Fibroblast of skin of right biceps (primary cell): ENCODE measurements at places on chromosomes 4 and X.

- DNase-seq, result no peak
Measured at GRCh38 chr4:3179126-3179706, 69.7 kb upstream of the MSANTD1 start.

- no peak for DNase-seq
Measured at GRCh38 chrX:29903360-29903759, 312.0 kb upstream of the MAGEB2 start.

DNA sequence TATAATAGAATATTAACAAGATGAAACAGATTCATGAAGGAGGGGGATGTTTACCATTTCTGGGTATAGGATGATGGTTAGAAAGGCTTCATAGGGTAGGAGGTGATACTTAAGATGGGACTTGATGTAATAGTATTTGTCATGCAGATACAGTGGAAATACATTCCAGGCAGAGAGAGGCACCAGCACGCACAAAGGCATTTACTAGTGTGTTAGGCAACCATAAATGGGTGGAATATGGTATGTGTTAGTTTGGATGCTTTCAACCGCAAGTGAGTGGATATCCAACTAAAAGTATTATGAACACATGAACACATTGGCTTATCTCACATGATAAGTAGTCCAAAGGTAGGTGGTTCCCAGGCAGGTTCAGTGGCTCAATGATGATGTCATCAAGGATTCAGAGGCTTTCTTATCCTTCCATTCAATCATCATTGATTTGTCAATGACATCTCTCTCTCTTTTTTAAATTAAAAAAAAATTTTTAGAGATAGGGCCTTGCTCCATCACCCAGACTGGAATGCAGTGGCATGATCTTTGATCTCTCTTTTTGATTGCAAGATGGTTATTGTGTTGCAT lies 12.7 kb upstream of the STARD8 start:
- DNase-seq, result peak; percentile 30

GRCh38 chr4:141609243-141609642 lies 27.1 kb upstream of the IL15 start:
- no peak for DNase-seq

DNA sequence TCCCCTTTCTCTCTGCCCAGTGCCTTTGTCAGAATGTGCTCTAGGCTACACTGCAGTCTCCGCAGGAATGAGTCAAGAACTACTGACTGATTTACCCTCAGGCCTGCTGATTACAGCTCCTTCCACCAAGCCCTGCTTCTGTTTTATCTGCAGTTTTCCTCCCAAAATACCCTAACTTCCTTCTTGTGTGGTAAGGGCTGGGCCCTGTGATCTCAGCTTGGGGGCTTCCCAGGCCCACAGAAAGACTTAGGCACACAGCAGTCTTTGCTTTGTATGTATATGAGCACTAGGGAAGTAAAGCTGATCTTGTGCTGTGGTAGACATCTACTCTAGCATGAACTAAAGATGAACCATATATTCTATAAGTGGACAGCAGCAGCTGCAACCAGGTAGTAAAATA lies 18.8 kb downstream of the PAK3 start:
- no peak for DNase-seq

GRCh38 chrX:137562096-137562495 lies 3.8 kb upstream of the ZIC3 start:
- no peak for DNase-seq

- DNase-seq, result no peak
Measured at GRCh38 chr4:77635876-77636275, 30.3 kb downstream of the CXCL13 start.

DNA sequence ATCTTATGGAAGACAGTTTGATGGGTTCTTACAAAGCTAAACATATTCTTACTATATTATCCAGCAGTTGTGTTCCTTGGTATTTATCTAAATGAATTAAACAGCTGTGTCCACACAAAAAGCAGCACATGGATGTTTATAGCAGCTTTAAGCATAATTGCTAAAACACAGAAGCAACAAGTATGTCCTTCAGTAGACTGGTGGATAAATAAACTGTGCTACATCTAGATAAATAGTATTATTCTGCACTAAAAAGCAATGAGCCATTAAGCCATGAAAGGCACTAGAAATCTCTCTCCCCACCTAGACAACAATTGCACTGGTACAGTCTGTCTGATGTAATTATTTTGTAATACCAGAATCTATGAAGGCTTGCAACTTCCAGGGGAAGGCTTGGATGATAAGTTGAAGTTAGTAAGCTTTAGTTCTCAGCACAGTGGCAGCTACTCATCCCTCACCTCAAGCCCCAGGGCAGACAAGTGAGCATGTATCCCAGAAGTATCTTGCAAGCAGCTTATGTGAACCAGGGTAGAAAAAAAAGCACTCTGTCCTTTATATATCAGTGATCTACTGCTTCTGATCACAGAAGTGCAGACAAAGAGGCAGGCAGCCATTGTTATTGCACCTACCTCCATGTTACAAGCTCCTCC lies 36.9 kb downstream of the WDR17 start:
- no peak for DNase-seq

DNA sequence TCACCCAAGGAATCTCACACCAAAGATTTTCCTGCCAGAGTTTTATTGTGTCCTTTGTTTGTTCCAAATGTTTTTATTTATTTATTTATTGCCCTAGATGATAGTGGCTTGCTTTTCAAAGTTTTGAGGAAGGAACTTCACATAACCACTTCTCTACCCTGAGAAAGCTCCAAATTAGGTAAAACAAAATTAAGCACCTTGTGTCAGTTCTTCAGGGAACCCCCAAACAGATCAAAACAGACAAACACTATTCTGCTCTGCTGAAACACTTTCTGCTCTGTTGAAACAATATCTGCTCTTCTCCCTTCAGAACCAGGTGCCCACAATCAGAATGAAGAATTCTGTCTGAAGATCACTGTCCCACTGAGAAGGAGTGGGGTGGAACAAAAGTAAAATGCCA lies 16.5 kb upstream of the CYBB start:
- no peak for DNase-seq

- DNase-seq, result peak; percentile 6
Measured at GRCh38 chrX:26649534-26649933, 433.6 kb downstream of the MAGEB5 start.

GRCh38 chr4:182764642-182765041 lies 152.5 kb downstream of the DCTD start:
- no peak for DNase-seq

GRCh38 chrX:72714478-72714916 lies 391 bp upstream of the PHKA1 start:
- peak; percentile 41 for DNase-seq

DNA sequence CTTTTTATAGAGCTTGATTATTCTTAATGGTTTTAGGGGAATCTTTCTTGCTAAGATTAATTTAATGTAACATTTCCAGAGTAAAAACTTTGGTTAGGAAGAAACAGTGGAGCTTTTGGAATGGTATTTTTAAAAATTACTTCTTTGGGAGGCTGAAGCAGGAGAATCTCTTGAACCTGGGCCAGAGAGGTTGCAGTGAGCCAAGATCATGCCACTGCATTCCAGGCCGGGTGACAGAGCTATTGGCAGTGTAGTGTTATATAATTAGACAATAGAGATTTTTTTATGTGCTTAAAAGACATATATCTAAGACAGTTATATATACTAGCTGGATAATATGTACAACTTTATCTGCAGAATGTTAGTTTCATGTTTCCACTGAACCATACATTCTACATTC lies 585.6 kb downstream of the ADGRL3 start:
- DNase-seq, result no peak

DNA sequence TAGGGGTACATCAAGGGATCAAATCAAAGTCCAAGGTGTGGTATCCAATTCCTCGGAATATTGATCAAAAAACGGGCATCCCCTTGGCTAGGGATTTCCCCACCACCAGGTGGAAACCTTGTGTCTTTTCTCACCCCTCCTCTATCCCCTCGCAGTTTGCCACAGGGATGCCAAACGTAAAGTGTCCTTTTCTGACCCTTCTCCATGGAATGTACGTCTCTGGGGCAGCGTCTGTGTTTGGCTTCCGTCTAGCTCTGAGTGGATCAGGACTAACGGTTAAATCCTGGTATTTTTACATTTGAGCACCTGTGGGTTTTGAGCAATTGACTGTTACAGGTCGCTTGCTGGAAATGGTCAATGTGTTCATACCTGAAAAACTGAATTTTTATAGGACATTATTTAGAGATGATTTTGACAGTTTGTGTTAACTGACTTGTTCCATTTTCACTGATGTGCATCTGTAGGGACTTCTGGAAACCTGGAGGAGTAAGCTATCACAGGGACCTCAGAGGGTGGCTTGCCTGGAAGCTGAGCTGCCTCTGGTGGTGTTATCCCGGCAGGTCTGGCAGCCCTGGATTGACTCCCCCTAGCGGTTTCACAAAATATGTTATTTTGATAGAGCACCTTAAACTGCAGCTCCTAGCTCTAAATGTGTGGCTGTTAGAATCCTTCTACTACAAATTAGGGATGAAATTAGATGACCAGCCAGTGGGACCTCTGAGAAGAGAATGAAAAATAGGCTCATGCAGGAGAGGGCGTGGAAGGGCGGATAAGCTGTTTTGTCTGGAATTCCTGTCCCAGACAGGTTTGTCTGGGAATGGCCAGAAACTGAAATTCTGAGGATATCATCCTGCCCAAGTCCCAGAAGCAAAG lies 8.8 kb upstream of the MGST2 start:
- peak; percentile 71 for DNase-seq

DNA sequence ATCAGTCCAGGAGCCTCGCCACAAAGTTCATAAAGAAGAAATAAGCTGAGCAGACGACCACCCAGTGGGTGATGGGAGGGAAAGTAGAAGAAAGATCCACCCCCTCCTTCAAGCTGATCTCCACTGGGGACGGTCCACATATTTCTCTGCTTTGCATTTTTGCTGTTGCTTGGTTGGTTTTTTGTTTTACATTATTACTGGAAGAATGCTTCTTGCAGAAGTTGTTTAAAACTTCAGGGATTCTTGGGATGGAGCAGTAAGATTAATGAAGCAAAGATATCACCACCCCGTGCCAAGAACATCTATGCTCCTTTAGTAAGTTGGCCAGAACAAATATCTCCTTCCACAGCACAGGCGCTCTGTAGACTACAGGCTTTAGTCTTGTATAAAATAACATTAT lies 30.1 kb downstream of the LGI2 start:
- DNase-seq, result no peak

DNA sequence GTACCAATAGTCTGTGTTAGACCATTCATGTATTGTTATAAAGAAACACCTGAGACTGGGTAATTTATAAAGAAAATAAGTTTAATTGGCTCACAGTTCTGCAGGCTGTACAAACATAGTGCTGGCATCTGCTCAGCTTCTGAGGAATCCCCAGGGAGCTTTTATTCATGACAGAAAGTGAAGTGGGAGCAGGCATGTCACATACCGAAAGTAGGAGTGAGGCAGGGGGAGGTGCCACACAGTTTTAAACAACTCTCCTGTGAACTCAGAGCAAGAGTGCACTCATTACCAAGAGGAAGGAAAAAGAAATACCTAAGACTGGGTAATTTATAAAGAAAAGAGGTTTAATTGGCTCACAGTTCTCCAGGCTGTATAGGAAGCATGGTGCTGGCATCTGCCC lies 591.2 kb downstream of the PPP4R3C start:
- no peak for DNase-seq

DNA sequence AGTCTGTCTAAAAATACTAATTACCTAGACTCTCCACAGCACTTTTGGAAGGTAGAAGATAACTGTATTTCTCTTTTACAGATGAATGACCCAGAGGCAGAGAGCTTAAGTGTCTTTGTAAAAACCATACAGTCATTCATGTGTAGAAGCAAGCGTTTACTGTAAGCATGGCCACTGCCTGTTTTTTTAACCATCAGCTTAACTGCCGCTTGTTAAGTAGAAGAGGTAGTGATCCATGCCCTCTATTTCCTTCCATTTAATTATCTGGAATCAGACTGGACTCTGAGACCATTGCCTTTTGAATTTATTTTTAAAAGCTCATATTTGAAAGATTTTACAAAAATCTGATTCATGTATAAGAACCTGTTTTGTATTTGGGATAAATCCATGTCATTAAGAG lies 111.2 kb upstream of the TECRL start:
- no peak for DNase-seq

DNA sequence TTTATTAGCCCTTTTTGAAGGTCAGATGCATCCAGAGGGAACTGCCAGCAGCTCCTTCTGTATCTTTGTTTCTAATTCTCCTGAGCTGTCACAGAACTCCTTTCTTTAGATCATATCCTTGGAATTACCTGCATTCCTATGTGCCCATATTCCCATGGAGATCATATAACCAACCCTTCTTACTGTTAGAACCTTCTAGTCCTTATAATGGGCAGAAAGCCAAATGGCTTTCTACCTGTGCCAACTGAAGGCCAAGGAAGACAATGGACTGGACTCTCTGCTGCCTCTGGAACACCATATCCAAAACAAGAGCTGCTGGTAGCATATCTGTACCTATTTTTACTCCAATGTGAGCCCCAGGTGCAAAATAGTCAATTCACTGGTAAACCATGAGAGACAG lies 60.7 kb downstream of the TBC1D9 start:
- DNase-seq, result no peak

DNA sequence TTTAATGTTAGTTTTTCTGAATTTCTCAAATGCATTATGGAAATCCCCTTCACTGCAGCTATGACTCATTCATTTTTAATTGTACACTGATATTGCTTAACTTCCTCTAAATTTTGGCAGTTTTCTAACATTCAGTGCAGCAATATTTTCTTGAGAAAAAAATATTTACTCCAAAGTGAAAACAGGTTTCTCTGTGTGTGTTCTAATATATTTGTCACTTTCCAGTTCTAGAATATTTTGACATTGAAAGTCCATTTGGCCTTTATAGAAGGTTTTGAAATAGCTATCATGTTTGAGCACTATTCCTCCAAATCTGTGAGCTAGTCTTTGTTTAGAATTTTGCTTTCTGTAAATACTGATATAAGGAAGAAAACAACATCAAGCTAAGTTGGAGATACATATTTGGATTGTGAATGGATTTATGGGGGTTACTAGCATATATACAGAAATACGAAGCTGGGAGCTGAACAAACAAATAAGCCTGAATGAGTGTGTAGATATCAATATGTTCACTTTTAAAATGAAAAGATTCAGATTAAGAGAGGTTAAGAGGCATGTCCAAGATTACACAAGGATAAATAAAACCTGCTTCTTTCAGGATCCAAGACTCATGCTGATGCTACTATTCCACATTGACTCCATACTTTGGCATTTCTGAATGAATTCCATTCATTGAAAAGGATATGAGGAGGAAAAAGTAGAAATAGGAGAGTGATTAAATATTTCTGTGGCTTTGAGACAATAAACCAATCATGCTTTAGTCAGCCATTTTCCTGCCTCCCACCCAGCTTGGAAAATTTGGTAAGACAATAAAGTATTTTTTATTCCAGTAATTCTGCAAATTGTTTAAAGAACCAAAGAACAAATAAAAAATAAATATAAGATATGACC lies 57.3 kb upstream of the SLIT2 start:
- DNase-seq, result peak; percentile 94

GRCh38 chrX:23633834-23634580 lies 33.3 kb upstream of the PRDX4 start:
- DNase-seq, result no peak

GRCh38 chr4:54233277-54233696 lies 4.2 kb downstream of the PDGFRA start:
- DNase-seq, result peak; percentile 88
